Stomach (tissue), 19 donors: ENCODE measurements at places on chromosomes 7 and 10. TPM values are rescaled to one million over a fixed set of nuclear protein-coding genes. Genes with fewer than 3 reads are reported as not detected.

DNA sequence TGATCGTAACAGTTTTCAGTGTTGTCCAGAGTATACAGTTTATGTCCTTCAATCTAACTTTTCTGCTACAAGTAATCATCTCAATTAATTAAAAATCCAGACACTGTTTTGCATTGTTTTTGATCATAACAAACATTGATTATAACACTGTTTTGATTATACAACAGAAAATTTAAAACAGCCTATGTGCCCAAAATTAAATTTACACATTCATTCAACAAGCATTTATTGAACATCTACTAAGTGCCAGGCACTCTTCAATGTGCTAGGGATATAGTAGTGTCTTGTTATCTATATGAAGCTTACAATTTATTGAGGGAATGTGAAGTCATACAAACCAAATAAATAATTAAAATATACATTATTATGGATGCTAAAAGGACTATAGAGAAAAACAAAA lies 10.6 kb downstream of the ELAPOR2 start:
- no peak for DNase-seq
- H3K4me1 ChIP-seq: no peaks in the 10 kb centered on the region
- no peaks in the 10 kb centered on the region for H3K27me3 ChIP-seq
- no peak overlapping the region for H3K4me3 ChIP-seq

GRCh38 chr7:87473192-87473591 lies 2.3 kb downstream of the ABCB4 start:
- DNase-seq: no peak
- H3K27ac ChIP-seq: no peak overlapping the region
- peaks cover 28% of the 10 kb centered on the region for H3K27me3 ChIP-seq
- no peaks in the 10 kb centered on the region for H3K36me3 ChIP-seq

DNA sequence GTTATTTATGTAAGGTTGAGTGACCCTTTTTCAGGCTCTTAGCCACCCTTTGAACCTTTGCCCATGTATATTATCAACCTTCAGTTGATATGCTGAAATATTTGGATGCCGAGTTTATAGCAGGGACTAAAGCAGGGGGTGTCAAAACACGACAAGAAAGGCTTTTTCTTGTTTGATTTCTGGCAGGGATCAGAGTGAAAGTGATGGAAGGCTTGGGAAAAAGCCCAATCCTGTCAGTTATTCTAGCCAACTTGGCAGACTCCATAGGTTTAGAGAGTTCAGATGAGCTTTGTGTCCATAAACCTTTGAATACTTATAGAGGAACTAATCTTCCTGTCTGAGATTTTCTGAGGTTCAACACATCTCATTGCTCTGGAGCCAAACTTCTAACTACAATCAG lies 47.5 kb downstream of the INHBA start:
- H3K4me3 ChIP-seq: no peak overlapping the region
- peaks cover 4% of the 10 kb centered on the region for H3K27me3 ChIP-seq
- DNase-seq: no peak
- no peaks in the 10 kb centered on the region for H3K36me3 ChIP-seq
- H3K4me1 ChIP-seq: no peaks in the 10 kb centered on the region

Gene CREB5
- 0.89 TPM for total RNA-seq

Gene RNF32
- 4.7 TPM for total RNA-seq

DNA sequence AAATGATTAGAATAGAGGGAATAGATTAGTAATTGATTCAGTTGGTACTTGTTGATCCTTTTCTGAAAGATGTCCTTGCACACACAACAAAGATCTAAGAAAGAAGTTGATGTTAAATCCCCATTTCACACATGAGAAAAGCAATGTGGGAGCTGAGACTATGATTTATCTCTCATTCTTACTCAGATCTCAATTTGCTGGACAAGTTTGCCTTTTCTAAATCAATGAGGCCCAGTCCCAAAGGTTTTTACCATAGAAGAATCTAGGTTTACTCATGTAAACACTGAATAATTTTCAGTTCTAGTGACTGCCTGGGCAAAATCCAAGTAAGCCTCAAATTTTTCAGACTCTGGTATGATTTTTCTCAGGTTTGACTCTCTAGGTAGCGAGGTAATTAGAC lies 25.5 kb upstream of the PLXNA4 start:
- no peaks in the 10 kb centered on the region for H3K36me3 ChIP-seq
- DNase-seq: no peak
- no peak overlapping the region for H3K4me3 ChIP-seq

Gene GBX1
- not detected for total RNA-seq

GRCh38 chr7:38839851-38840250 lies 69.1 kb downstream of the VPS41 start:
- no peaks in the 10 kb centered on the region for H3K4me1 ChIP-seq
- no peak overlapping the region for H3K27ac ChIP-seq
- H3K27me3 ChIP-seq: no peaks in the 10 kb centered on the region
- H3K4me3 ChIP-seq: no peak overlapping the region
- no peaks in the 10 kb centered on the region for H3K36me3 ChIP-seq
- no peak for DNase-seq

DNA sequence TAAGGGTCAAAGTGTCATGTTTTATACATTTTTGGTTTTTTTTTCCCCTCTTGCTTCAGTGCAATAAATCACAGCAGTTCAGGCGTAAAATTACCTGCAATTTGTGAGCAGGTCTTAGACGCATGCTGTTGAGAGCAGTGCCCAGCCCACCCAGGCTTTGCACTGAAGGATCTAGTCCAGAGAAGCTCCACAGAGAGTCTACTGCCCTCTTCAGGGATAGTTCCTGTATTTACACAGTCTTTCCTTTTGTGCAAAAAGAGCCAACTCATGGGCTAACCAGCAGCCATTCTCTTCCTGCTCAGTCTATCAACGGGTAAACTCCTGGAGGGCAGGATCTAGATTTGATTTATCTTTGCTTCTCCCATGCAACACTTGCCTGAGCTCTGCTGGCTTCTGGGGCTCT lies 82.2 kb upstream of the NAMPT start:
- peak; percentile 15 for DNase-seq
- H3K36me3 ChIP-seq: no peaks in the 10 kb centered on the region
- H3K27ac ChIP-seq: no peak overlapping the region

Gene AHCYL2
- 62.9 TPM for total RNA-seq

GRCh38 chr10:60942788-60943315 lies 1.1 kb downstream of the RHOBTB1 start:
- peak; percentile 37 for DNase-seq
- H3K4me3 ChIP-seq: peak overlapping the region; percentile 69
- H3K27ac ChIP-seq: peak overlapping the region; percentile 97
- peaks cover 4% of the 10 kb centered on the region for H3K27me3 ChIP-seq
- H3K4me1 ChIP-seq: peaks cover 12% of the 10 kb centered on the region
- no peaks in the 10 kb centered on the region for H3K36me3 ChIP-seq

DNA sequence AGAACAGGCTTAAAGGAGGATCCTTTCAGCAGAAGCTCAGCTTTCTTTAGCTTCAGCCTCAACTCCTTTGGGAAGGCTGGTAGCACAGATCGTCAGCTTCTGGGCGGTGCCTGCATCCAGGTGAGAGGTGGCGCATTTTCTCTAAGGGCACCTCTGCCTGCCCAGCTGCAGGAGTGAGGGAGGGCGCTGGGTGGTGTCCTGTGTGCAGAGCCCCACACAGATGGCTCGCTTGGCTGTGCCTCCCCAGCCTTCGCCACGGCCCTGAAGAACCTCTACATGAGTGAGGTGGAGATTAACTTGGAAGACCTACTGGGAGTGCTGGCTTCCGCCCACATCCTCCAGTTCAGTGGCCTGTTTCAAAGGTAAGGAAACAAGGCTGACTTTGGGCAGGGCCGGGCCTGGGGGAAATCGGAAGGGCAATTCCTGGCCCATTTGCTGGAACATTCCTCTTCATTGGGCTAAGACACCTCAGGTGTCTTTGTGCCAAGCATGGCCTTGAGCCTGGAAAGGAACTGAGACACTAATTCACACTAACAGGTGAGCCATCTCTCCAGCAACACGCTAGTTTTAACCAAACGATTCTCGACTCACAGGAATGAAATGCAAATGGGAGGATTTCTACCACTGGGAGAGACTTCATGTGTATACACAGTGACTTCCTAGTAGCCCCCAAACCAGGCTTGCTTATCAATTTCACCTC lies 19.9 kb downstream of the BTBD16 start:
- no peak overlapping the region for H3K27ac ChIP-seq
- no peaks in the 10 kb centered on the region for H3K36me3 ChIP-seq
- no peak overlapping the region for H3K4me3 ChIP-seq
- H3K4me1 ChIP-seq: peaks cover 16% of the 10 kb centered on the region

- H3K27me3 ChIP-seq: no peaks in the 10 kb centered on the region
- no peak for DNase-seq
- H3K36me3 ChIP-seq: no peaks in the 10 kb centered on the region
Measured at GRCh38 chr10:8462565-8462964, 408.1 kb downstream of the GATA3 start.

Gene TAS2R4
- total RNA-seq: 0.58 TPM

Gene TMEM209
- 24.6 TPM for total RNA-seq

- no peaks in the 10 kb centered on the region for H3K36me3 ChIP-seq
- DNase-seq: no peak
- no peaks in the 10 kb centered on the region for H3K27me3 ChIP-seq
- no peak overlapping the region for H3K4me3 ChIP-seq
Measured at GRCh38 chr7:122743211-122743610, 40.5 kb upstream of the RNF148 start.

Gene BMPER
- total RNA-seq: 9.5 TPM

Gene ASB10
- total RNA-seq: not detected

DNA sequence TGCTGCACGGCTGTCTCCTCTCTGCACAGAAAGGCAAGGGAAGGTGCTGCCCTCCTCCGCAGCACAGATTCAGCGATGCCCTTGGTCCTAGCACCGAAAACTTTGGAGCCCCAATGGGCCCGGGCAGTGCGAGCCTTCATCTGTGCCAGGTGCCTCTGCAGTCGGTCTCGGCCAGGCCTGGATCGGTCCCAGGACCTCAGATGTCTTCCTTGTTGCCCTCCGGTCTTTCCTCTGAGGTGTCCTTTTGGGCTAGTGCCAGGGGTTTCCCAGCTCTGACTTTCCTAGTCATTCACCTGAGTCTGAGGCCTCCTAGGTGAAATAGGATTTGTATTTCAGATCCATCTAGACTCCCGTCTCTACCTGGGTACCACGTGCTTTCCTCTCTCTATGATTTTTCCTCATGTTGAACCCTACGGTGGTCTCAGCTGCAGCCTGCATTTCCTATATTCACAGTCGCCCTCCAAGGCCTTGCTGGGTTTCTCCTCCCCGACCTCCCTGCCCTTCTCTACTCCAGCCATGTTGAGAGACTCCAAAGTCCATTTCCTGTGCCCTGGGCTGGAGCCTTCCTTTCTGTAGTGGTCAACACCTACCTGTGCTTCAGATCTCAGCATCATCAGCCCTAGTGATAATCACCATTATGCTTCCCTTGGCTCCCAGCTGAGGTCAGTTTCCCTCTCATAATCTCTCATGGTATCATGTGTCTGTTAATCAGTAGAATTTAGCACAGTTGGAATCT lies 92.0 kb upstream of the PRSS58 start:
- no peak for DNase-seq
- H3K4me3 ChIP-seq: no peak overlapping the region
- no peaks in the 10 kb centered on the region for H3K36me3 ChIP-seq
- no peaks in the 10 kb centered on the region for H3K4me1 ChIP-seq

GRCh38 chr7:138396251-138397070 lies 63.6 kb upstream of the TRIM24 start:
- H3K27ac ChIP-seq: peak overlapping the region; percentile 45
- H3K27me3 ChIP-seq: no peaks in the 10 kb centered on the region
- no peaks in the 10 kb centered on the region for H3K36me3 ChIP-seq
- H3K4me1 ChIP-seq: no peaks in the 10 kb centered on the region

Gene MRLN
- total RNA-seq: not detected

DNA sequence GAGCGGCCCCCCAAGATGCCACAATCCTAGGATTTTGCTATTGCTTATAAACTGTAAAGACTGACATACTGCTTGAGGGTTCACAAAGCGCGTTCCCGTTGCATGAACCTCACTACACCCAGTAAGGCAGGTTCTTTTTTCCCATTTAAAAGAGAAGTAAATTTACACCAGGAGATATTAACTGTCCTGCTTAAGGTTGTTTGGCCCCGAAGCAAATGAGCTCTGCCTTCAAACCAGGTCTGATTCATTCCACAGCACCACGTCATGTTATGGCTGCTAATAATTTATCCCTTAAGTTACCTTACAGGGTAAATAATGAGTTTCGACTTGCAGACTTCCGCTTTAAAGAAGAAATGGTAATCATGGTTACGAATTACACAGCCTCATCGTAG lies 559 bp upstream of the FKBP14 start:
- no peaks in the 10 kb centered on the region for H3K36me3 ChIP-seq
- no peaks in the 10 kb centered on the region for H3K27me3 ChIP-seq
- H3K4me1 ChIP-seq: peaks cover 66% of the 10 kb centered on the region
- H3K4me3 ChIP-seq: peak overlapping the region; percentile 94
- DNase-seq: no peak

Gene ADRA2A
- 1.7 TPM for total RNA-seq

DNA sequence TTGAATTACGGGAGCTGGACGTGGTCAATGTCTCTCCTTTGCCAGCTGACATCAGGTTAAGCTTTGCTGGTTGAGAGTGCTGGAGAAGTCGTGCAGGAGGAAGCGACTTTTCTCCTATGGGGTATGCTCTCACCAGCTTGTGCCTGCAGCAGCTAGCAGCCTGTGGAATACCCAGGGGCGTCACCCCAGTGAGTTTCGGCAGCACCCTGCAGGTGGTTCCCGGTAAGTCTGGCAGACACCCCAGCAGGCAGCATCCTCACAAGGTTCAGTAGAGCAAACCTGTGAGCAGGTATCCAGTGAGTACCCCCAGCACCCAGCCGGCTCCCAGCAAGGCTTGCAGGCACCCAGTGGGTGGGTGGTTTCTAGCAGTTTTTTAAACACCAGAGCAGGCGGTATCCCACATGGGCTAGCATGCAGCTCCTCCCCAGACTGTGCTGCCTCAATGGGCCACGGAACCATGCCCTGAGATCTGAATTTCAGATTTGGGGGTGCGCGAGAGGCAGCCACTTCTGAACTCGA lies 74.8 kb upstream of the SVIL start:
- no peak for DNase-seq
- no peaks in the 10 kb centered on the region for H3K27me3 ChIP-seq
- H3K4me1 ChIP-seq: peaks cover 20% of the 10 kb centered on the region
- no peak overlapping the region for H3K4me3 ChIP-seq
- no peak overlapping the region for H3K27ac ChIP-seq

Gene PIK3AP1
- total RNA-seq: 7.0 TPM

DNA sequence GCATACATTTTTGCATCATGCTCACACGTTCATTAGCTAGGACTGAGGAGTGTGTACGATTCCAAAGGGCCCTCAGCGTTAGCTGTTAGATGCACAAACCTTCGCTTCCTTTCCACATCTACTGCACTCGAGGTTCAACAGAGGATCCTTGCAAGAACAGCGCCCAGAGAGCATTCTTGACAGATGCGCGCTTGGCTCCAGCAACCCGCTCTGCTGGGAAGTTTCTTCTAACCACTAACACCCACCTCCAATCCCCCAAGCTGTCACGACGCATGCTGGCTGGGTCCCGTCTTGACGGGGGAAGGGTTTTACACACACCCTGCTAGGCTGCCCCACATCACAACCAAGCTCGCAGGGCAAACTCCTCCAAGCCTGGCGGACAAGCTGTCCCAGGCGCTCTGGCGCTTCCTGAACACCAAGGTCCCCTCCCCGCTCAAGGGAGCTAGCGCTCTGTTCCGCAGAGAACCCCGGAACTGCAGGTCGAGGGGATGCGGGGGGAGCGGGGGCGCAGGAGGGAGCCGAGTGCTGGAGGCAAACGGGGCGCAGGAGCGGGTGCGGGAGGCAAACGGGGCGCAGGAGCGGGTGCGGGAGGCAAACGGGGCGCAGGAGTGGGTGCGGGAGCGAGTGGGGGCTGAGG lies 653 bp upstream of the ADRB1 start:
- H3K27me3 ChIP-seq: no peaks in the 10 kb centered on the region
- H3K4me1 ChIP-seq: peaks cover 23% of the 10 kb centered on the region
- H3K36me3 ChIP-seq: no peaks in the 10 kb centered on the region
- DNase-seq: peak; percentile 62

Gene LBX1
- total RNA-seq: not detected

GRCh38 chr7:84813376-84813775 lies 373.5 kb downstream of the SEMA3D start:
- no peak overlapping the region for H3K4me3 ChIP-seq
- no peak for DNase-seq
- H3K27me3 ChIP-seq: no peaks in the 10 kb centered on the region
- H3K4me1 ChIP-seq: no peaks in the 10 kb centered on the region
